ENCODE measurements at places on chromosomes 5 and 9.

DNA sequence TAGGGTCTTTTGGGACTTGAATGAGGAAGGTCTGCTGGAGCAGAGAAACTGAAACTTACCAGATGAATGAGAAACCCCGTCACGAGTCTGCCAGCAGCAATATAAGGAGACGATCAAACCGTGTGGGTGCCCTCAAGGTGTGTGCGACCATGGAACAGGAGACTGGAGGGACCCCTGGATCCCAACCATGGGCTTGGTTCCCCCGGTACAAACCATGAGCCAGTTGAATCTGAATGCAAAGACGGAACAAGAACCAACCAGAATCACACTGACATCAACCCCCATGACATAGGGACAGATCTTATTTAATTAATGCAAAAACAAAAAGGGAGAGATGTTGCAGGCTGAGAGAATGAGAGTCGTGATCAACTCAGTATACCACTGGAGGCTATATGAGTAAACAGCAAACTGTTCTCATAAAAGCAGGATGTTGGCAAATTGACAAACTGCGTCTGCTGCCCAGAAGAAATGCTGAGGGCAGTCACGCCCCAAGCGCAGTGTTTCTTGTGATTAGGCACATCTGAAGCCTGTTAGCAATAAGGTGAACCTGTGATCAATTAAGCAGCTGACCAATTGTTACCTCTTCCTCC lies 475.5 kb upstream of the ACO1 start:
- no peak for DNase-seq

GRCh38 chr9:133073086-133074014 lies 11.6 kb downstream of the CEL start:
- no peak for DNase-seq

DNA sequence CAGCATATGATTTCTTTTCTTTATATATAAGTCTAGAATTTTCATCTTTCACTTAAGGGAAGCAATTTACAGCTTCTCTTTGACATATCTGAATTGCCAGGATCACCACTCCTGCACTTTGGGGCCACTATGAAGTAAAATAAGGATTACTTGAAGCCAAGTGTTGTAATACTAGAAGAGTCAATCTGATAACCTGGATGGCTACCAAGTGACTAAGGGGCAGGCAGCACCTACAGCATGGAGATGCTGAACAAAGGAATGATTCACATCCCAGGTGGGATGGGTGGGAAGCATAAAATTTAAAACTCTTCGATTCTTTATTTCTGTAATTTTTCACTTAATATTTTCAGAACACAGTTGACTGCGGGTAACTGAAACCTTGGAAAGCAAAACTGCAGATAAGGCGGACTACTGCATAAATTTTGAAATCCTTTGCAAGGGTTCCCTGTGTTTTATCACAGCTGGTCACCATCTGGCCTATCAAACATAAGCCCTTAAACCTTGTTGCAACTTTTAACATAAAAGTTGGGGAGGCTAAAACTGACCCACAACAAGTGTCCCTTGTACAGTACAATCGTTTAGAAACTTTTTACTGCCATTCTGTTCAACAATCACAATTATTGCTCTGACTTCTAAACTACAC lies 31.2 kb downstream of the NR3C1 start:
- DNase-seq: no peak

- DNase-seq: no peak
Observed at GRCh38 chr5:31476738-31477141, 55.2 kb downstream of the DROSHA start.

- no peak for DNase-seq
Observed at GRCh38 chr5:80754900-80755299, 100.1 kb upstream of the DHFR start.

DNA sequence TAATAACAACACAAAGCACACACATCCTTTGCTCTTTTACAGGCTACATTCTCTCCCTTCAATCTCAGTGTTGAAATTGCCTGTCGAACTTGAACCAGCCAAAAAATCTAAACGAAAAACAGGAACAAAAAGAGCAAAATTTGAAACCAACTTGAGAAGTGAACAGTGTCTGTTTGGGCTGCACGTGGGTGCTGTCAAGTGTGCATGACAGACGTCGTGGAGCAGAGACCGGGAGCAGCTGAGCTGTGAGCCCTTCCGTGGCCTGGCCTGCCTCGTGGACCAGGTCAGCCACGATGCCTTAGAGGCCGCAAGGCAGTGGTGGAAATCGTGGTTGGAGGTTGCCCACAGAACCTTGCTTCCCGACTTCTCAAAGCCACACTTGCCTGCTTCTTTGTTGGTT lies 34.8 kb upstream of the DENND1A start:
- no peak for DNase-seq

DNA sequence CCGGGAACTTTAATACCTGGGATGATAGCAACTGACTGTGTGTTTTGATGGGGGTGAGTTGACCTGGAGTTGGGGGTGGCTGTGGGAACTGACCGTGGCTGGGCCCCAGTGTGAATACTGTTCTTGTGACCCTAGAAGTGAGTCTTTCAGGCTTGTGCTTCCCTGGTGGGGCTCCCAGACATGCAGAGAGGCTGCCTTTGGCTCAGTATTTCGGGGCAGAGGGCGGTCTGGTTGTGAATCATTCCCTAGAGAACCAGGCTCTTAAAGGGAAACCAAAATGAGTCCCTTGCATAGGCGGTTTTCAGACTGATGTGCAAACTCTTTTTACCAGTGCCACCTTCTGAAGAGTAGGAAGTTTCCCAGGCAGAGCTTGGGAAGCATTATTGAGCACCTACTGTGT lies 132.1 kb downstream of the MACROH2A1 start:
- DNase-seq: no peak

- DNase-seq: no peak
Observed at GRCh38 chr9:127770583-127770904, 7.9 kb downstream of the SH2D3C start.

DNA sequence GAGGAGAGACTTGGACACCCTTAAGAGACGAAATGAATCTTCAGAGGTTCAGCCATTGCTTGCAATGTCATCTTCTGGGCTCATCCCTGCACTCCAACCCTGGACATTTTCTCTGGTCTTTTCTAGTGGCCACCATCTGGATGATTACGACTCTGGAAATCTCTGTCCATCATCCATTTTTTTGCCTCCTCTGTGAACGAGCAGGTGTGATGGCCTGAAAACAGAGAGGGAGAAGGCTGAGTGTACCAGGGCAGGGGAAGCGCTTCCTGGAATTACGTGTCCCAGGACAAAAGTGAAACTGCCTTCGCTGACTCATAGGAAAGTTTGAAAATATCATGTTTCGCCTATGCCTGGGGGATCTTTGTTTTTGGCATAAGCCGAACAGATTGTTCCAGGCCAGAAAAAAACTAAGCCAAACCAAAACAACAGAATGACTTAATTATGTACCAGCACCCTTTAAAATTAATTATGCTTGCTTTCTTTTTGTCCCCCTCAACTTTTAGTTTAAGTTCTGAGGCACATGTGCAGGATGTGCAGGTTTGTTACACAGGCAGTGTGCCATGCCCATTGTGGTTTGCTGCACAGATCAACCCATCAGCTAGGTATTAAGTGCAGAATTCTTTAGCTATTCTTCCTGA lies 31.9 kb downstream of the ANKRD33B start:
- peak; percentile 76 for DNase-seq

- DNase-seq: no peak
Observed at GRCh38 chr5:76503929-76504328, 100.8 kb downstream of the IQGAP2 start.

DNA sequence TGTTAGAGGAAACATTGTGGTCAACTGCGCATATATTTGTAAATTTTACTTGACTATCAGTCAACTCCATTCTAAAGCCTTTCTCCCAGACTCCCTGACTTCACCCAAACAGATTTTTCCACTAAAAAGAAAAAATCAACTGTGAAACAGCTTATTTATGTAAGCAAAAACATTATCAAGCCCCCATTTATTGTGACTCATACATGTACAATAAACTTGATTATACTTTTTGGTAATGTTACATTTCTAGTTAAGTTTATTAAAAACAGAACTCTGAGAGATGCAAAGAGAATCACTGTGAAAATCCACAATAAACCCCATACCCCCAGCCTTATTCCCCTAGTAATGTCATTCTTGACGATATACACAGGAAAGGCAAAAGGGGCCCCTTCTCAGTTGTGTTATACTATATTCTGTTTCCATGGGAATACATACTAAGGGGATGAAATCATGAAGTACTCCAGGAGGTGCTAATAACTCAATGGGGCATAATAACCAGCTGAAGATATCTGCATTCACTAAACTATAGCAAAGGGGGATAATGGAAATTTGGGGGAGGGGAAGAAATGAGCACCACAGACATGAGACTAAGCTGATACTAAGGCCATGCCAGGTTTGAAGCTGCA lies 616.0 kb downstream of the ACTL7B start:
- no peak for DNase-seq

DNA sequence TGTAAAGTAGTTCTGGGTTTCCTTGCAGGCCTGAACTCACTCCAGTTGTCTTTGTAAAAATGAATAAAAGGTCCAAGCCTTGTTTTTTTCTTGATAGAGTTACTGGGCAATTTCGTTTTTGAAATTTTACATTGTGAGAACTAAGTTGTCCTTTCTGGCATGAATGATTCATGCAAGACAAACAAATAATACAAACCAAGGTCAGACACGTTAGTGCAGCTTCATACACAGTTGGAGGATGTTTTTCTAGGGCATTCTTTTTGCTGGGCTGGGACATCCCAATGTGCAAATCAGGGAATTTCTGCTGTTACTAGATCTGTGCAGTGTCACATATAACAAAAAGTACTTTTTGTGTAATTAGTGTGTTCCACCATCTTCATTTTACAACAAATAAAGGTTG lies 96.0 kb downstream of the MEGF10 start:
- peak; percentile 24 for DNase-seq

DNA sequence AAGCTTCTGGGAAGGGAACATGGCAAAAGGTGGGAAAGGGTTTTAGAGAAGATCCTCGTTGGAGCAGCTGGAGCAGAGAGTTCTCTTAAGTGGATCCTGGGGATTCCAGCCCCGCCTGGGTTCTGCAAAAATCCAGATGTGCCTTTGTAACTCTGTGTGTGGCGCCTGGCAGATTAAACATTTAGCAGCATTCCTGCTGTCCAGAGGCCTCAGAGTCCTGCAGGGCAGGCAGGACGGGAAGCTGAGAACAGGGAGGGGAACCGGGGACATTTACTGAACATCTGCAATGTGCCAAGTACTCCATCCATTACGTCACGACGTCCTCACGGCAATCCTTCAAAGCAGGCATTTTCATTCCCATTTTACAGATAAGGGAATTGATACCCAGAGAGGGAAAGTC lies 6.0 kb downstream of the EIF4E1B start:
- no peak for DNase-seq

GRCh38 chr5:52804981-52805380 lies 17.3 kb downstream of the ITGA1 start:
- DNase-seq: no peak

- DNase-seq: no peak
Observed at GRCh38 chr9:12889402-12890106, 114.7 kb downstream of the LURAP1L start.

DNA sequence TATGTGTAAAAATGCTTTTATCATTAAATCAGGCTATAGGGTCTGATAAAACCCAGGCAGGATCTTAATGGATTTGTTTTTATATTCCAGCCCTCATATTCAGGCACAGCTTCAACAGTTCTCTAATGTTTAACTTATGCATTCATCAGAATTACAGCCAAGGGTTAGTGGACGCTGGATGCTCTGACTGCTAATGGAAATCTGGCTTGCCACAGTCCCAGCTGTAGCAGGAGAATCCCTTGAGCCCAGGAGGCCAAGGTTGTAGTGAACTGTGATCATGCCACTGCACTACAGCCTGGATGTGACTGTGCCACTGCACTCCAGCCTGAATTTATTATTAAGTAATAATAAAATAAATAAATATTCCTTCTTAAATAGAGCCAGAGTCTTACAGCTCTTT lies 98.0 kb downstream of the SLC25A46 start:
- DNase-seq: no peak

DNA sequence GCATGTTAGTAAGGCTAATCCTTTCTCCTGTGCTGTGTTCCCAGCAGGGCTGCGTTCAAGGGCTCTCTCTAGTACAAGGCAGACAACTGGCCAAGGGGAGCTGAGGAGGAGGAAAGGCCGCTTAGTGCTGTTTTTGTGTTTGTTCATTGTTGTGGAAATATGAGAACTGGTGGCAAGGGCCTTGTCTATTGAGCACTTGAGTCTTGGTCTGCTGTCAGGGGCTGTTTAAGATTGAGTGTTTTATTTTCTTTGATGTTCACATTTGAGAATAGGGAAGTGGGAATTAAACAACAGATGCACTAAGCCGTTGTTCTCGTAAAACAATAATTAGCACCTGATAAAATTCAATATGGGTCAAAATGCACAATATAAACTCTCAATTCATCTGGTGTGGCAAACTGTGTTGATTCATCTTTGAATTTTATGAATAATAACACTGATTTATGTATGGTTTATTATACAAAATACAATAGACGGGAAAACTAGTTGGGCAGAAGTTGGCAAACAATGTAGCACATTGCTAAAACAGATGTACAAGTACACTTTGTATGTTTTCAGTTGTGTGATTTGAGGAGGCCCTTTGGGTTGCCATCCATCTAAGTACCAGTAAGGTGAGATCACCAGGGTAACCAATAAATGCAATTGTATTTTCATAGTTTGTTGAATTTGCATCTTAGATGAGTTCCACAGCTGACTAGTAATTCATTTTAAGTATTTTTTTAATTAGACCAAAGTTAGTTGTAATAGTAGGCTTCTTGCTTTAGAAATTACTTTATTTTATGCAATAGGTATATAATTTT lies 97.6 kb upstream of the GRHPR start:
- no peak for DNase-seq

GRCh38 chr9:122090981-122091380 lies 2.1 kb downstream of the TTLL11 start:
- no peak for DNase-seq

GRCh38 chr5:172793577-172794488 lies 22.8 kb upstream of the DUSP1 start:
- no peak for DNase-seq

GRCh38 chr9:124940521-124940893 lies 376 bp downstream of the GOLGA1 start:
- no peak for DNase-seq

DNA sequence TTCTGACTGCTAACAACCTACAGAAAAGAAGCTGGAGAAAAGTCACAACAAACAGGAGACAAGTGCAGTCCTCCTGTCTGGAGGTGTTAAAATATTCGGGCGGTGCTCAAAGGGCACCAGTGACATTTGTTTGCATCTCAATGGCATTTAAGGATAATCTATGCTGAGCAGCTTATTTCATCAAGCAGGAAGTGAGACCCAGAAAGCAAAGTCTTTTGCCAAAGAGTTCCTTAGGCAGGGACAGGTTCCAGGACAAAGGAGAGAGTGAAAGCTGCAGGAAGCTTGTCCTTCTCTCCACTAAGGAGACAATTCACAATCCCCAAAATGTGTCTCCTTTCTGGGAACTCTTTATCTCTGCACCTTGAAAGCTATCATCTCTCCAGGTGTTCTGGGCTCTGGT lies 38.7 kb upstream of the CDK20 start:
- DNase-seq: no peak

GRCh38 chr5:151757233-151758140 lies 944 bp downstream of the ATOX1 start:
- no peak for DNase-seq

Data from BJ (cell line).